NT2/D1 (cell line): ENCODE measurements at places on chromosomes 16 and 17.

DNA sequence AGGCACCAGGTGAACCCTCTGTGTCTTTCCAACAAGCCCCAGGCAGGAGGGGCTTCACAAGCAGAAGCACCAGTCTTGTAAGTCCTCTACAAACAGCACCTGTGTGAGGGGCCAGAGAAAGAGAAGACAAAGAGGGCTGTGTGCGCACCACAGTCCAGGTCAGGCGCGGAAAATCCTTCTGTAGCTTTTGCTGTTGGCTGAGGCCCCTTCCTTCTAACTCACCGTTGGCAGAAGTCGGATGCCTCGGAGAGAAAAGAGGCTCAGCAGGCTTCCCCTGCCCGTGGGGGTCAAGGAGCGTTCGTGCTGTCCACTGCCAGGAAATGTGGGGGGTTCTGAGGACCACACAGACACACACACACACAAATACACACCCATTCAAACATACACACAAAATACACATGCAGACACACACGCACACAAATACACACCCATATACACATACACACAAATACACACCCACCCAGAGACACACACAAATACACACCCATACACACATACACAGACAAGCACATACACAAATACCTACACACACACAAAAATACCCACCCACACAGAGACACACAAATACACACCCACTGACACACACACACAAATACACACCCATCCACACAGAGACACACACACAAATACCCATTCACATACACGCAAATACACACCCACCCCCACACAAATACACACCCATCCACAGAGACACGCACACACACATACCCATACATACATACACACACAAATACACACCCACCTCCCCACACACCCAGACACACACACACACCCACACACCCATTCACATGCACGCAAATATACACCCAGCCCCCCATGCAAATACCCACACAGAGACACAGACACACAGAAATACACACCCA is 6.8 kb downstream of the ZG16B start:
- DNase-seq, result no peak

- no peak for DNase-seq
These were observed 385.9 kb downstream of the WWOX start for GRCh38 chr16:78485188-78485916.

DNA sequence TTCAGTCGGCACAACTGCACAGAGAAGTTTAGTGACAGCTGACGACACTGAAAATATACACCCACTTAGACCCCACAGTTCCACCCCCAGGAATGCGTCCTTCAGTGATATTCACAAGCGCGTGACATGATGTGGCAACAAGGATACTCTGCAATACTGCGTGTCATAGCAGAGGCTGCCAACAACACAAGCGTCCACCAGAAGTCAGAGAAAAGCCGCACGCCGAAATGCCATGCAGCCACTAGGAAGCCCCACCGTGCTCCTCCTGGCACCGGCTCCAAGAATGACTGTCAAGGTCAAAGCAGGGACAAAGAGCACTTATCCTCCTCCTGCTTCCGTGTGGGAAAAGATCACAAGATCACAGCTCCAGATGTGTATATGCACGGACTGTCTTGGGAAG is 3.5 kb downstream of the ATP2A3 start:
- DNase-seq, result no peak

- DNase-seq, result peak; percentile 57
These were observed 138.9 kb upstream of the CES5A start for GRCh38 chr16:56013962-56014552.

- DNase-seq, result no peak
These were observed 18.5 kb upstream of the PHB1 start for GRCh38 chr17:49433000-49433694.

GRCh38 chr16:50609471-50609870 is 61.3 kb downstream of the NKD1 start:
- DNase-seq, result no peak

GRCh38 chr17:77325577-77326075 is 184.9 kb downstream of the SEC14L1 start:
- DNase-seq, result no peak

DNA sequence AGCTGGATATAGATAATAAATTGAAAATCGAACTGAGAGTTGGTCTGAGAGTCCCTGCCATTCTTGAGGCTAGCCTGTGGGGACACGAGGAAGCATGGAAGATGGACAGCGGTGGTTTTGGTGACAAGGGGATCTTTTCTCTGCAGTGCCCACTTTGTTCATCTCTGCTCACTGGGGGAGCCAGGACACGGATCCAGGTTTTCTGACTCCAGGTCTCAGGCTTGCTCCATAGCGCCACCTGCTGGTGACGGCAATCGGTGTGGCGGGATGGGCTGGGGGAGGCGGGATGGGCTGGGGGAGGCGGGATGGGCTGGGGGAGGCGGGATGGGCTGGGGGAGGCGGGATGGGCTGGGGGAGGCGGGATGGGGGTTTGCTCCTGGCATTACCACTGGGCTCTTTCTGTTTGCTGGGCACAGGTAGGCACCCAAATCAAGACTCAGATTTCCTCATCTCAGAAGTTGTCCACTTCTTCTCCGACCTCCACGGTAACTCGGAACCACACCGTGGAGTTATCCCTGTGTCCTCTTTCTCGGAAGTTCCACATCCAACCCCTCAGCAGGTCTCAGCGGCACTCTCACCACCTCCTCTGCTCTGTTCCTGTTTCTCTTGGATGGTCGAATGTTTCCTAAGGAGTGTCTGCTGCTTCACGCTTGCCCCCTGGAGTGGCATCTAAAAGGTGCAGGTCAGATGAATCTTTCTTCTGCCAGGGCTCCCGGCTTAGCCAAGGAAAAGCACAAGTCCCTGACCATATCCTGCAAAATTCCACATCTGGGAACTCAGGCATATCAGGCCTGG is 142.4 kb downstream of the CYLD start:
- no peak for DNase-seq

DNA sequence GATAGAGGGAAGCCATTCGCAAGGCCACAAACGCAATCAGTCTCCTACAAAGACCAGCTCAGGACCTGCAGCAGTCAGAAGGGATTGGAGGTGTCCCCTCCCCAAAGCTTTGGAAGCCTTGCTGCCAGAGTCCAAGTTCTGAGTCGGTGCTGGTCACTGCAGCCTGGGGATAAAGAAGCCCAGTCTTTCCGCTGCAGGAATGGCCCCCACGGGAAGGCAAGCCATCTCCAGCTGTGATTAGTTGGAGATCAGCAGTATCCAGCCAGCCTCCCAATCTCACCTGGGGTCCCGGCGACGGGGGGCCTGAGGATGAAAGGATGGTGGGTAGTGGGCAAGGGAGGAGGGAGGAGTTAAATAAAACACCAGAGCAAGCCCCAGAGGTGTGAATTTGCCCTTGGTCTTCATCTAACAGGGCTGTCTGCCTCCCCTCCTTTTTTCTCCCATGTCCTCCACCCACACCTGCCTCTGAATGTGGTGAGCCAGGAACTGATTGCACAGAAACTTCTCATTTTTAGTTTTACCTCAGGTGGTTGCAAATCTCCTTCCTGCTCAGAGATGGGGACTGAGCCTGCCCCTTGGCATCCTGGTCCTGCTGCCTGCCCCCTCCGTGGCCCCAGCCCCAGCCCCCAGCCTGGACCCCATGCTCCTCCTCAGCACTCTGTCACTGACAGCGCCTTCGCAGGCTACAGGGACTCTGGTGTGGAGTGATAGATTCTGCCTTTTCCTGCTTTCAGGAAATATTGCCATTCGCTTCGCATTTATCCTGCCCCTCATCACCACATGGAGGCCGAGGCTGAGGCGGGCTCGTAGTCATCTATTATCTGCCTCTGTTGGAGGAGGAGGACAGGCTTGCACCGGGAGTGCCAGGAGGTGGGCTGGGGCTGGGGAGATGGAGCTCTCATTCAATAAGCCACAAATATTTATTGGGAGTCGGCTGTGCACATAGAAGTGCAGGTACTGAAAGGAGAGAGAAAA is 262.9 kb upstream of the SDK2 start:
- DNase-seq, result no peak
